ENCODE measurements at places on chromosomes 6 and 20.

DNA sequence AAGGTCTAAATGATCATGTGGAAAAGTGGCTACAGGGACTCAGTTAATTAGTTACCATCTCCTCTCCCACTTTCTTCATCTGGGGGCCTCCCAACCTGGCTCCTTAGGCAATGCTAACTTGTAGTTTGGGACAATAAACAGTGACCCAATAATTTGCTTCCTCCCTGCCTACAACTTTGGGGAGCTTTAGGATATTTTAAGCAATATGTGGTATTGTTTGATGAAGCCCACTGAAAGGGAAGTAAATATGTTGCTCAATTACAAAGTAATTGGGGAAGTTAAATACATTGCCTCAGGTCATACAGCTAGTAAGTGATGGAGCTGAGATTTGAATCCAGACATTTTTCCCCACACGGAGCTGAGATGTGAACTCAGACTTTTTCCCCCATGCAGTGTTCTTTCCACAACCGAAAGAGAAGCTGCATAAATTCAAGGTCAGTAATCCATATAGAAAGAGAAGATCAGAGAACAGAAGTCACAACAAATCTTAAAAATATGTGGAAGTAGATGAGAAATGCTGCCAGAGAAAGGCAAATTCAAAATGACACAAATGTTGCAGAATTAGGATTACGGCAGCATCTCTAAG is 26.6 kb downstream of the ZHX3 start:
- no peak for DNase-seq

DNA sequence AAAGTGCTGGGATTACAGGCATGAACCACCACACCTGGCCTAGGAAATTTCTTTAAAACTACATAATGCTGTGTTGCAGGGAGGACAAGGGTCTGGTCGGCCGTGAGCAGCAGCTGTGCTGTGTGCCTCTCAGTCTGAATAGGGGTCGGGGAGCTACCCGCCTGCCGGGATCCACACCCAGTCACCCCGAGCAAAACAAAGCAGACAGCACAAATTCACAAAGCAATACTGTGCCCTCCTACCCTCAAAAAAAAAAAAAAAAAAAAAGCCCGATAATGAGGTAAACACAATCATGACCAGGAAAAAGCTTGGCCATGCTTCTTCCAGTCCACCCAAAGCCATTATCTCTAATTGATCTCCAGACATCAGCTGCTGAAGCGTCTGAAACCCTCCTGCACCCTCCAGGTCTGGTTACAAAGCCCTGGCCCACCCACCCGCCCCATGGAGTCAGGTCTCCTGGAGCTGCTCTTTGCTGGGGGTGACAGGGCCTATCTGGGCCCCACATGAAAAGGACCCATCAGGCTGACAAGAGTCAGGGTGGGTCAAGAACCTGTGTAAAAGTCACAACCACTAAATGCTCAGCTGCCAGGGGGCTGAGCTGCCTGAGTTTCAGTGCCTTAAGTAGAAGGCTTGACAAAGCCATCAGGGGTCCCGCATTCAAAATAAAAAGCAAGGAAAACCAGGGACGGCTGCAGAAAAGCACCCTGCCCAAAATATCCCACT is 88.2 kb downstream of the NOL4L start:
- no peak for DNase-seq

DNA sequence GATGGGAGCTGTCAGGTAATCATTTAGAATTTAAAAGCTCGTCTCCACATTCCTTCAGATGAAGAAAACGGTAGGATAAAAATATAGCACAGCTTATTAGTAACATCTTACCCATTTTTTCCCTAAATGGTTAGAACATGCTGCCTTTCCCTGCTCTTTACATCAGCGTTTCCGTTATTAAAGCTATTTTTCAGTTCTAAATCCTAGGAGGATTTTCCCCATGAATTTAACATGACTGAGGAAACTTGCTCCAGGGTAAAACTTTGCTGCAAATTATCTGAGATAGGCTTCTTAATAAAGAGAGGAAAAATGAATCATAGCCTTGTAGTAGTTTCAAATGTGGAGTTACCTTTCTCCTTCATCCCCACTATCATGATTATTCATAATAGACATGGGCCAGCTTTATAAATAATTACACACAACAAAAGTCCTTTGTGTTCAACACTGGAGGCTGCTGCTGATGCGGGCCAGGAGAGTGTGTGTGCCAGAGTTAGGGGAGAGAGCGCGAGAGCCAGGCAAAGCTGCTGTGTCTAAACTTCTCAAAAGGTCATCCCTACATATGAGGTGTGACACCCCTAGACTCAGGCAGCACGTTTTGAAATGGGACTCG is 24.4 kb downstream of the MYLIP start:
- DNase-seq = no peak

DNA sequence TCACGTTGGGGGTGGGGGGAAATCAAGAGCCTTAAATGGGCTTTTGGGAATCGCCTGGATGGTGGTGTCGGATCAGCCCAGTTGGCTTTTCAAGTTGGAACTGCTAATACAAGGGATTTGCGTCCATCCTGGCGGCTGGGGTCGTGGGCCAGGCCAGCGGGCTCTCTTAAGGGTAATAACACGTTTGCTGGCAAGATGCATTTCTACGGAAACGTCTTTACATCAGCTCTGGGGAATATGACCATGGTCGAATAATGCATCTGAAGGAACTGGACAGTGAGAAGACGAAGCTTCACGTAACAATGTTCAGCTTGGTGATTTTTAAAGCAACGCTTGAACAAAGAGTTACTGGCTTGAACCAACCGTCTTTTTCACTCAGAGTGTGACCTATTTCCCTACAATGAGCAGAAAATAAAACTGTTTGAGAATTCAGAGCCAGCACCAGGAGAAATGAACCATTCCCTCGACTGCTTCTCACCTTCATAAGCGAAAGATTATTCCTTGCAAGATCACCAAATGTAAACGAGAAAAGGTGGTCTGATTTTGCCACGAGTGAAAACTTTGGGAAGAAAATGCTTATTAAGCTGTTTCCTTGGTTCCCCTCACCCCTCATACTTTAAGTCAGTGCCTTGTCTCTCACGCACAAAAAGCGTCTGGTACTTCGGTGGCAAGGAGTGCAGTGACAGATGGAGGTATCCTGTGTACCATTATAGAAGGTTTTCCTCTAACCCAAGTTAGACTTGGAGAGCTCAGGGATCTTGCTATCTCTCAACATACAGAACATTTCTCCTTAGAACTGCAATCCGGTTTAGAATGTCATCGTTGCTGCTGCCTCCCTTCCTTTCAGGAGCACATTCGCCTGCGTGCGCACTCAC is 1.4 kb upstream of the MARCKS start:
- no peak for DNase-seq

GRCh38 chr6:90780778-90781177 is 193.9 kb upstream of the MAP3K7 start:
- no peak for DNase-seq

- no peak for DNase-seq
Observed at GRCh38 chr6:114354482-114354881, 11.7 kb upstream of the HS3ST5 start.

GRCh38 chr6:85772641-85773040 is 130.0 kb upstream of the SYNCRIP start:
- DNase-seq = no peak

DNA sequence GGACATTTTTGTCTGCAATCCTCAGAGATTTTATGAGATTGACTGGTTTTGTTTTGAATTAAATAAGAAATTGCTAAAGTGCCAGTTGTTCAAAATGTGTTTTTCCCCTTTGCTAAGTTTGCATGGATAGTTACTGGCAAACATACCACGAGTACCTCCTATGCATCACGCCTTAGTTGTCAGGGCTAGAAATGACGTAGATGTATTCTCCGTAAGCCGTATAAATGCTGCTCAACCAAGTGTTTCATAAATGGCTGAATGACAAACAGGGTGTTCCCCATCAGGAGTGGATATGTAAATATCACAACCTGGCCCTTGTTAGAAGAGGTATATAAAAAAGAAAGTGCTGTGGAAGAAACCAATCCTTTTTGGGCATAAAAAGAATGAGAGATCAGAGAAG is 341.1 kb upstream of the ZFP64 start:
- DNase-seq = no peak

GRCh38 chr20:43442282-43442880 is 15.3 kb upstream of the SRSF6 start:
- no peak for DNase-seq

DNA sequence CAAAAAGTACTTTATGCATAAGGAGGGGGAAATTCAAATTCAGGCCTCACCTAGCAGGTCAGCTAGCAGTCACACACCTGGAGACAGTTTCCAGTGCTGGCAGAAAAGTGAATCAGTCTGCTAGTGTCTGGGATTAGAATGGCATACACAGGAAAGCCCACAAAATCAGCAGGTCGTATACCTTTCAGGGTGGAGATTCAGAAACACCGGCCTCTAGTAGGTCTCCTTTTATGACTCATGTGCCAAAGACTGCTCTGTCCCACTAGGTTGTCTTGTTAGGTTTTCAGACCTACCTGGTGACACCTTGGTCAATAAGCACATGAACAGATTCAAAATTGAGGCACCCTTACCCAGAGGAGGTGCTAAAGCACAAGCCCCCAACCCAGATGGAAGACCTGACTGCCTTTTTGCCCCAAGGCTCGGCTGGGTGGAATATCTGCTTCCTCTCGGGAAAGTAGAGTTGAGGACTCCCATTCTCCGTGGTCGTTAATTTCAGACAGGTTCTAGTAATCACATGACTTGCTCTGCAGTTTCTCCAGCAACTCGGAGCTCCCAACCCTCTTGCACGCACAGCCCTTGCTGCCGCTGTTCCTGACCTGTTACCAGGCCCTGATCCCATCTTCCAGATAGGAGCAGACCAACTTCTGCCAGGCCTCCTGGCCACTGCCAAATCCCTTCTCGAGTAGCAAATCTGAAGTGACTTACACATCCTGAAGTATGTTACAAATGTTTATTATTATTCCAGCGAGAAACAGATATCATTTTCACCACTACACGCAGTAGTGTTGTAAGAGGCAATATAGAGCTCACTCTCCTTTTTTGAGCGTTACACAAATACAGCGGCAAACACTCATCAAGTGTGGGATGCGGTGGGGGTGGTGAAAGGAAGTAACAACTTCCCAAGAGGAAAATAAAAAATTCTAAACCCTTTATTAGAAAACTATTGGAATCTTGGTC is 46.6 kb downstream of the AGPAT4 start:
- DNase-seq = no peak

- DNase-seq = no peak
Observed at GRCh38 chr6:167689278-167689677, 137.4 kb upstream of the AFDN start.

DNA sequence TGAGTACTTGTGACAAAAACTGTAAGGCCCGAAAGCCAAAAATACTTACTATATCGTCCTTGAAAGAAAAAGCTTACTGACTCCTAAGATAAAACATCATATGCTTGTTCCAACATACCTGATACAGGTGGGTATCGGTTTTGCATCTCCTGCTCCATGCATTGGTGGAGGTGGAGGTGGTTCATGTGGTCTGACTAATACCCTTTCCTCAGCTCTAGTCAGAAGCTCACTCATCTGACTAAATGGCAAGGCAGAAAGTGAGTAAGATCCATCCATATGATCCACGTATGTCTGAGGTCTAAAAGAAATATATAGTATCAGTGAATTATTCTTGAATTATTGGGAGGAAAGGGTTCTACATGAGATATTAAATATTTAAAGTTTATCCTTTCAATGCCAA is 76.2 kb downstream of the WASF1 start:
- no peak for DNase-seq

DNA sequence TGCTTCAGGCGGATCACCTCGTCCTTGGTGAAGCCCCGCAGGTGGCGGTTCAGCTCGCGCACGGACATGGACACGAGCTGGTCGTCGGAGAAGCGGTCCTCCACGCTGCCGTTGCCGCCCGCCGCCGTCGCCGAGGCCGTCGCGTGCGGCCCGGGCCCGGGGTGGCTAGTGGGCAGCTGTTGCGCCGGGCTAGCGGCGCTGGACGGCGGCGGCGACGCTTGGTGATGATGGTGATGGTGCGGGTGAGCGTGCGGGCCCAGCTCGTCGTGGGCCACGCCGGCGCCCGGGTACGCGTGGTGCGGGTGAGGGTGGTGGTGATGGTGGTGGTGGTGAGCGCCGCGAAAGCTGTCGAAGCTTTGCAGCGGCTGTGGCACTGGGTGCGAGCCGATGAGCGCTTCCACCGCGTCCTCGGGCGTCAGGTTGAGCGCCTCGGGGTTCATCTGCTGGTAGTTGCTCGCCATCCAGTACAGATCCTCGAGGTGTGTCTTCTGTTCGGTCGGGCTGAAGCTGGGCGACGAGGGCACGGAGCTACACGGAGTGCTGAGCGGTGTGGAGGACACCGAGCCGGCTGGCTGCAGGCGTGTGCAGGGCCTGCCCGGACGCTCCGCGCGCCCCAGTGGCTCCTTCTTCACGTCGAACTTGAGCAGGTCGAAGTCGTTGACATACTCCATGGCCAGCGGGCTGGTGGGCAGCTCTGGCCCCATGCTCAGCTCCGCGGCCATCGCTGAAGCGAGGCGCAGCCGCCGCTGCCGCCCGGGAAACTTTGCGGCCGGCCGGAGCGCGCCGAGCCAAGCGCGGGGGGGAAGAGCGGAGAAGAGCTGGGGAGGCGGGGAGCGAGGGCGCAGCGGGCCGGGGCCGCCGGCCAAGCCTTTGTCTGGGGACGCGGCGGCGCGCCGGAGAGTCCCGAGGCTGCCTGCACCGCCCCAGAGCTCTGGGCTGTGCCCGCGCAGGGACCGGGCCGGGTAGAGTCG is 622 bp downstream of the MAFB start:
- DNase-seq = no peak

DNA sequence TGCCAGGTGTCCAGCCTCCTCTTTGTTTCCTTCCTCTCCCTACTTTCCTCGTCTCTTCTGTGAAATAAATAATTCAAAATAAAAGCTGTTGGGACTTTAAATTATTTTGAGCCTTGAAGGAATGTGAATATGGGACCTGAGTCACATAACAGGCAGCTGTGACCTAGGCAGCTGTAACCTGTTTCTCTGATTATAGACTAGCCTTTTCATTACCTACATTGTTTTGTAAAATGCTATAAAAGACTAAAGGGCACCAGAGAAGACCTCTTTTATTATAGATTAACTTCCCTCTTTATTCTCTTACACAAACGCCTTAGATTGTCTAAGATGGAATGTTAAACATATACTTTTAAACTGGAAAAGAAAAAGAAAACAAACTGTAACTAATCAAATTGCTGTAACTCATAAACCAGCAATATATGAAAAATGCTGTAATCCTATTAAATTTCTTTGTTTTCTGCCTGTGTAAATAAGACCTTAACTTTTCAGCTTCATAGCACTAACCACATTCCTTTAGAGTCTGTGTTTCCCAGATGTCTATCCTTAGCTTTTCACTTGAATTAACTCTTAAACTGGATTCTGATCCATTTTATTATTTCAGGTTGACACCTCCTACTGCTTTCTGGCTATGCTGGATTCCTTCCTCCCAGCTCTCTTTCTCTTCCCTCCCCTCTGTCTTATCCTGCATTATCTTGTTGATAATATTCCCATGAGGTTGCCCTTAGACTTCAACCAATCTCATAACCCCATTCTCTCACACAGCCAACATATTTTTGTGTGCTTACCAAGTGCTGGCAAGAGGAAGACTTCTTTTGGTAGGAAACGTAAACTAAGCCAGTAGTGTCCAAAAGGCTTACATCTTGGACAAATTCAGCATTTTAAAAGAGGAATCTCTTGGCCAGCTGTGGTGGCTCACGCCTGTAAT is 69.2 kb downstream of the TPD52L1 start:
- DNase-seq = no peak

GRCh38 chr20:45209924-45210323 is 3.1 kb downstream of the SEMG1 start:
- DNase-seq = no peak

- DNase-seq = no peak
Observed at GRCh38 chr6:1770435-1770843, 160.7 kb downstream of the FOXC1 start.

- no peak for DNase-seq
Observed at GRCh38 chr6:117505311-117505710, 22.8 kb downstream of the DCBLD1 start.

Measured in stimulated activated CD8-positive, alpha-beta memory T cell treated with anti-CD3 and anti-CD28 coated beads, Interleukin-7, amount 100 ng/mL, for 1 hour (primary cell).